ENCODE measurements at places on chromosomes 1 and 21. TPM values are rescaled to one million over a fixed set of nuclear protein-coding genes. Genes with fewer than 3 reads are reported as not detected.

ALDH9A1 gene
- 58.6 TPM for polyA plus RNA-seq

PPIAL4G gene
- polyA plus RNA-seq = 0.10 TPM

DNA sequence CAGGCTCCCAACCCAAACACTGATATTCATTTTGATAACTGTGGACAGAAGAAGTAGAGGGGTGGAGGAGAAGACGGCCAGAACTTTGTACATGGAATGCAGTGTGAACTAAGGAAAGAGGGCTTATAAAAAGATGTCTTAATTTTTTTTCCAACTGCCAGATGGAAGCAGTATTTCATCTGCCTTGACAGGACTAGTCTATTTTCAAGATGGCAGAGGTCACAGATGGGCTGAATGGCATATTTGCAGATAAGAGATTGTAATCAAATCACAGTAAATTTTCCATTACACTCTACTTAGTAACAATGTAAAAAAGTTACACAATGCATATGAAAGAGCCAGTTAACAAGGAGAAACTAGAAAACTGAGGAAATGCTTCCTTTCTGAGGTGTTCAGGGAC is 246.8 kb upstream of the FMN2 start:
- no peak for DNase-seq

- peak; percentile 77 for DNase-seq
Measured at GRCh38 chr1:68051475-68051874, 1.0 kb upstream of the DIRAS3 start.

DNA sequence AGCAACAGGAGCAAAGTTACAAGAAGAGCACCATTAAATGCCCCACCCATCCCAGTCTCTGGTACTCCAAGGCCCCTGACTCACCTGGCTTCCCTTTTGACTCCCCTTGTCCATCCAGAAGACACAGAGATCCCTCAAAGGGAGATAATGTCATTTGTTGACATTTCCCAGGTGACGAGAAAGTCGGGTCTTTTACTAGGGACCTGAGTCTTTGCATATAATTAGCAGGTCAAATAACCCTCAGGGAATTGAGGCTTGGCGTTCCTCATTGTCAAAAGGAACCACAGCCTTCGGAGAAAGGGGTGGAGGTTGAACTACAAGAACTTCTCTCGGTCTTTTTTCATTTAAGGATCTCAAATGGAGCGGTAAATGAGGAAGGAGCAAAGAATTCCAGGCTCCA is 133.2 kb downstream of the PROX1 start:
- DNase-seq = no peak

RIMKLA gene
- polyA plus RNA-seq = 0.66 TPM

SLC25A33 gene
- 10.8 TPM for polyA plus RNA-seq

- DNase-seq = peak; percentile 35
Measured at GRCh38 chr1:214386747-214387146, 105.8 kb downstream of the SMYD2 start.

DNA sequence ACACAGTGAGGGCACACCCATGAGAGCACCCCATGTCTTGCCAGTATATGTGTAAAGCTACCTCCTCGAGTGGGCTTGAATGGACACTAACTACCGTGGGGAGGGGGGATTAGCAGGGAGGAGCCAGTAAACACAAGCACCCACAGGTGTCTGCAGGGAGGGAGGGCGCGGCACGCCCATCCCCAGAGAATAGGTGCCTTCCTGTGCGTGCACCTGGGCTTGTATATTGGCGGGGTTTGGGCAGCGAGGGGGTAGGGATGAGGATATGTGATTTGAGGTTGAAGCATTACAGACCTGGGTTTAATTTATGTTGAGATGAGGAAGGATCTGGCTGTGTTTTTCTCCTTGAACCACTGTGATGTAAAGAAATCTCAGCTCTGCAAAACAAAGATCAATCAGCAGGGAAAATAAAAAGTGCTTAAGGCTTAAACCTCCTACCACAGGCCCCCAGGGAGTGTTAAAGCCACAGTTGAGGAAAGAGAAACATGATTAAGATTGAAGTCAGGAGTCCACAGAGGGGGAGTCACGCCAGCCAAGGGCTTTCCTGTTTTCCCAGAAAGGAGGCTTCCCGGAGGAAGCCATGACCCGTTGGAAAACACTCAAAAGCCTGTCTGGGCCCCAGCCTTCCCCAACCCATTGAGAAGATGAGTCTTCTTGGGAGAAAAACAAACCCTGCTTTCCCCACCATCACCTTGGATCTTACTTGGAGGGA is 80.0 kb downstream of the CAMK2N1 start:
- no peak for DNase-seq

DNA sequence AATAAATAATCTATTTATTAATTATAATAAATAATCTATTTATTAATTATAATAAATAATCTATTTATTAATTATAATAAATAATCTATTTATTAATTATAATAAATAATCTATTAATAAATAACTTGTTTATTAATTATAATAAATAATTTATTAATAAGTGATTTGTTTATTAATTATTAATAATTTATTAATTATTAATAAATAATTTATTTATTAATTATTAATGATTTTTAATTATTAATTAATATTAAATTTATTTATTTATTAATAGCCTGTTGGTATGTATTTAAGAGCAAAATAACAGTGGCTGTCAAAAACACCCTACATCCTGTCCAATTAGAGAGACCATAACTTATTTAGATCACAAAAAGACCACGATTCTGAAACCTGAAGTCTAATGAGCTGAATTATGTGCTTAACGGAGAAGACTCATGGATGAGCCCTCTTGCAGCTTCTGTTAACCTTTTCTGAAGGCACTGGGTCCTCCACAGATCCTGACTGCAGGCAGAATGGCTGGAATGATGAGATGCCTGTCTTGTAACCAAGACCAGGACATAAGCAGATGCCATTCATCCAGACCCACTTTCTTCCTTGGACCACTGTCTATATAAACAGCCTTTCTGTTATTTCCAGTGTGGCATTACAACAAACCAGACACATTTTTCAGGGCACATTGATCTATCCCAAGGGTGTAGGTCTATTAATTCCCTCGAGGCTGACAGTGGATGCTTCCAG is 134.2 kb downstream of the SETD4 start:
- DNase-seq = no peak

GFI1 gene
- 0.41 TPM for polyA plus RNA-seq

CFH gene
- 41.4 TPM for polyA plus RNA-seq

DNA sequence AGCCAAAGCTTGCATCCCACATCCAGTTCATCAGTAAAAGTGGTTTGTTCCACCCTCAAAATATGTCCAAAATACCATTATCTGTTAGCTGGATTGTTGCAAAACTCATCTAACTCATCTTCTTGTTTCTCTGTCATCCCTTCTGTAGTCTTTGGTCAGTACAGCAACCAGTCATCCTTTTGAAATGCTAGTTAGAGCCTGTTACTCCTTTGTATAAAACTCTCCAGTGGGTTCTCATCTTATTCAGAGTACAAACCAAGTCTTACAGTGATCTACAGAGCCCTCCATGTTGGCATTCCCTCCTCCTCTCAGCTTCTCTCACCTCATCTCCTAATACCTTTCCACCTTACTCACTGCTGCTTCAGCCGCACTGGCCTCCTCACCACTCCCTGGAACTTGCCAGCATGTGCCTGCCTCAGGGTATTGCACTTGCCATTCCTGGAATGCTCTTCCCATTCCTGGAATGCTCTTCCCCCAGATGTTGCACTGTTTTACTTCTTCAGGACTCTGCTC is 70.6 kb downstream of the LAMC1 start:
- no peak for DNase-seq

- DNase-seq = no peak
Measured at GRCh38 chr1:210344706-210345105, 16.0 kb downstream of the HHAT start.

DNA sequence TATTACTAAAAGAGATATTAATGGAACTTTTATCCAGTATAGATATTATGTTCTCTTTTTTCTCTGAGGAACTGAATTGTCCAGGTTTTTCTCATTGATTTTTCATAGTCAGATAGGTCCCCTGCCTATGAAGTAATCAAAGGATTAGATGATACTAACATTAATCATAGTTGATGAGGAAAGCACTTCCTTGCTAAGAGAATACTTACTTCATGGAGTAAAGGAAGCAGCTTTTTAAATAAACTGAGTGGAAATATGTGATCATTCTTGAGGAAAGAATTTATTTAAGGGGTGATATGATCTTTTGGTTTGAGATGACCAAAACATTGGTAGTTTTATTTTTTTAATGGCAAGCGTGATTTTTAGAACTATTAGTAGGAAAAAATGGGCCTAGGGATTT is 58.9 kb downstream of the SWT1 start:
- no peak for DNase-seq

DNA sequence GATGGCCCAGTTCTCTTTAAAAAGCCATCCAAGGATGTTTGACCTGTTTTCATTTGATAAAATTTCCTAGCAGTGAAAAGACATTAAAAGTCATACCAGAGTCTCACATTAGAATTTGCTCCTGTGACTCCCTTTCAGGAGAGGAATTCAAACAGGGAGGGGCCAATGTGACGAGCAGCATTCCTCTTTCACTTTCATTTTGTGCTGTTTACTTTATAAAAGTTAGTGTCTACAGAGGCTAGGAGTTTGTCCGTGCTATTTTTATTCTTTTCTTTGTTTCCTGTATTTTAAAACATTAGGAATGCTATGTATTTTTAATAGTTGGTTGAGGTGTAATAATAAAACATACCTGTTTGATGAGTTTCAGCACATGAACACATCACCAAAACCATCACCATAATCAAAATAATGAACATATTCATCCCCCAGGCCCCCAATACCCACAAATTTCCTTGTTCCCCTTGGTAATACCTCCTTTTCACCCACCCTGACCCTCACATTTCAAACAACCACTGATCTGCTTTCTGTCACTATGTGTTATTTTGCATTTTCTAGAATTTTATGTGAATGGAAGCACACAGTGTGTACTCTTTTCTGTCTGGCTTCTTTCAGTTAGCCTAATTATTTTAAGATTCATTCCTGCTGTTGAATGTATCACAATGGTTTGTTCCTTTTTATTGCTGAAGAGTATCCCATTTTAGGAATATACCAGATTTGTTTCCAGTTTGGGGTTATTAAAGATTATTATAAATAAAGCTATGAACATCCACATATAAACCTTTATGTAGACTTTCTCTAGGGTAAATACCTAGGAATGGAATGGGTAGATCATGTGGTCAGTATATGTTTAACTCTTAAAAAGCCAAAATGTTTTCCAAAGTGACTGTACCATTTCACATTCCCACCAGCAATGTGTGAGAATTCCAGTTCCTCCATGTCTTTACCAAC is 129.5 kb downstream of the TENT5C start:
- DNase-seq = peak; percentile 51

- DNase-seq = peak; percentile 53
Measured at GRCh38 chr1:79353224-79353623, 346.7 kb upstream of the ADGRL4 start.

DNA sequence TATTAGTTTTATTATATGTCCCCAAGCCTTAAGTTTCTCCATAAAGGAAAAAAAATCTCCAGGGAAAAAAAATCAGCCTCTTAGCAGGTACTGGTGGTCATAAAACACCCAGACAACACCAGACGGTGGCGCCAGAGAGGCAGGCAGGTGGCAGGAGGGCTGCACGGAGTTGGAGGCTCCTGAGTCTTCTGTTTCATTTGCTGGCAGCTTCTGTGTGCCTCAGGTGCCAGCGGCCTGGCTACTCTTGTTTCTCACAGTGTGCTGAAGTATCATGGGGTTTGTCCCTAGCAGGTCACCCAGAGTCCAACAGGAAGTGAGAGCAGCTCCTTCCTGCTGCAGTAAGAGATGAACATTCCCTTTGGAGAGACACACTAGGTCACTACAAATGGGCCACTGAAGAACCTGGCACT is 123.3 kb upstream of the GADD45A start:
- DNase-seq = peak; percentile 94

UBE2U gene
- polyA plus RNA-seq = 0.21 TPM

SAMSN1 gene
- polyA plus RNA-seq = 0.82 TPM

- no peak for DNase-seq
Measured at GRCh38 chr1:187680823-187681222, 852.1 kb downstream of the PLA2G4A start.

RNF186 gene
- 2.0 TPM for polyA plus RNA-seq

GRCh38 chr1:67300561-67300960 is 7.1 kb upstream of the IL12RB2 start:
- DNase-seq = no peak

RORC gene
- polyA plus RNA-seq = not detected

DNA sequence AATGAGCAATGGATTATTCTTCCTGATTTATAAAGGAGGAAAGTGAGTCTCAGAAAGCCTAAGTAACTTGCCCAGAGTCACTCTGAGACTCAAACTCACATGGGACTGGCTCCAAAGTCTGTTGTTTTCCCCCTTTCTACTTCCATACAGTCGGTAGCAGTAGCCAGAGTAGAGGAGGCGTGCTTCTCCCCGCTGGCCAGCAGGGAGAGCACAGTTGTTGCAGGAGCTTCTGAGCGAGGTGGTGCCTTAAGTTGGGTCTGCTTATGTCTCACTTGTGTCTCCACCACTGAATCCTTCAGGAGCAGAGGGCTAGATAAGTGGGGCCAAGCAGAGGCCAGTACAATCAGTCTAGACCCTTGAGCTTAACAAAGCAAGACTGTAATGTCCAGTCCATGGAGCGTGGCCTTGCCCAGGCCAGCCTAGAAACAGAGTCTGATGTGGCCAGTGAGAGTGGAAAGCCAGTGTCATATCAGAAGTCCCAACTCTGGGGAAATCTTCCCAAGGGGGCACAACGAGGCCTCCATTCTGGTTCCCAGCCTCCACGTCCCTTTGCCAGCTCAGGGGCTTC is 181.9 kb downstream of the ZSCAN20 start:
- DNase-seq = peak; percentile 41

GRCh38 chr21:44350773-44351481 is 2.5 kb upstream of the TRPM2 start:
- DNase-seq = no peak

GRCh38 chr1:100649146-100649545 is 70.4 kb upstream of the VCAM1 start:
- DNase-seq = no peak

DNA sequence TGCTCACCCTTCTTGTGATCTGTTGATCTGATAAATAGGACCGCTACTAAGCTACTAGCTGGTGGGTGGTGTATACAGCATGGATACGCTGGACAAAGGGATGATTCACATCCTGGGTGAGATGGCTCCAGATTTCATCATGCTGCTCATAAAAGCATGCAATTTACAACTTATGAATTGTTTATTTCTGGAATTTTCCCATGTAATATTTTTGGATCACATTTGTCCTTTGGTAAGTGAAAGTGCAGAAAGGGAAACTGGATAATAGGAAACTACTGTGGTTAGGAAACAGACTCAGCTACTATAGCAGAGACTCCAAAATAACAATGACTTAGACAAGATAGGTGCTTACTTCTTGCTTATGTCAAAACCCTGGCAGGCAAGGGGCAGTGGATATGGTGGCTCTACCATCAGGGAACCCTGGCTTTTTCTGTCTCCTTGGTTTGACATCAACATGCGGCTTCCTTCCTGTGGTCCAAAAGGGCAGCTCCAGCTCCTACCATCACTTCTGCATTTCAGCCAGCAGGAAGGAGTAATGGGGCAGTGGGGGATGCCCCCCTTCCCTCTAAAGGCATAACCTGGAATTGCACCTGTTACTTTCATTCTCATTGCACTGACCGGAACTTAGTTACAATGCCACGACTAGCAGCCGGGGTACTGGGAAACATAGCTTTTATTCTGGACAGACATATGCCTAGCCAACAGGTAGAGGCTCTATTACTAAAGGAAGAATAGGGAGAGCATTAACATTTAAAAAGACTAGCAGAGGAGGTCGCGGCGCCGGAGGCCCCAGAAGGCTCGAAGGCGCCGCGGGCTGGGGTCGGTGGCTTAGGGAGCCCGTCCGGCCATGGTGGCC is 13.8 kb upstream of the AK2 start:
- DNase-seq = no peak
